ENCODE measurements at places on chromosomes 11 and 22.

DNA sequence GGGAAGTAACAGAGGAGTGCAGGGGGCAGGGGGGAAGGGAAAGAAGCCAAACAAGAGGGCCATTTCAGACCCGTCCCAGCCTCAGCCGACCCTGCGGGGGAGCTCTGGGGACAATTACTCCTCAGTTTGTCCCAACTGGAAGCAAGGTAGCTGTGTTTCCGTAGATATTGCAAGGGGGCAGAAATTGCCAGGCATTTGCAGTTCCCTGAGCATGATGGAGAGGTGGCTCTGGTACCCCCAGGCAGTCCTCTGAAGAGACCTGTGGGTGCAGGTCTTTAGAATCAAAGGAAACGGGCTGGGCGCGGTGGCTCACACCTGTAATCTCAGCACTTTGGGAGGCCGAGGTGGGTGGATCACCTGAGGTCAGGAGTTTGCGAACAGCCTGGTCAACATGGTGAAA is 13.8 kb upstream of the JAM3 start:
- DNase-seq: no peak

DNA sequence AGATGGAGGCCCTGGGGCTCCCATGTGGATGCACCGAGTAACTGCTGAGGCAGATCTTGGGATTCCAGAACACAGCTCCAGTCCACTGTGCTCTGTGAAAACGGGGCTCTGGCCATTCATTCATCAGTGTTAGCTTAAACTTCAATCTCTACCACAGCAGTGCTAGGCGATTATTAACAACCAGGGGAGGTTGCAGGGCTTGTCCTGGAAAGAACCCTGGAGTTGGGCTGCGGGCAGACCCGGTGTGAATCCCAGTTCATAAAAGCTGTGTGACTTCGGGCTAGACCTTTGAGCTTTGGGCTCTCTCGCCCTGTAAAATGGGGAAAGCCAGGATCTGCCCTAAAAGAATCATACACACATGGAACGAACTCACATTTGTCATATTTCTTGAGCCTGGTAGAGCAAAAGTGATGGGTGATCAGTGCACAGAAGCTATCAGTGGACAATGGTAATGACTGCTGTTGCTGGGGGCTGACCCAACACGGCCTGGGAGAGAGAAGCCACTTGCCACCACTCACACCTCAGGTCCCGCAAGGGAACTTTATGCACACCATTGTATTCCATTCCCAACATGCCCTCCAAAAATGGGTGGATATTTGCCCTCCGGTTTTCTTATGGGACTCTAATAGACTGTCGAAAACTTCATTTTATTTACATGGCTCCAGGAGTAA is 15.6 kb upstream of the CRYBB3 start:
- DNase-seq: no peak

DNA sequence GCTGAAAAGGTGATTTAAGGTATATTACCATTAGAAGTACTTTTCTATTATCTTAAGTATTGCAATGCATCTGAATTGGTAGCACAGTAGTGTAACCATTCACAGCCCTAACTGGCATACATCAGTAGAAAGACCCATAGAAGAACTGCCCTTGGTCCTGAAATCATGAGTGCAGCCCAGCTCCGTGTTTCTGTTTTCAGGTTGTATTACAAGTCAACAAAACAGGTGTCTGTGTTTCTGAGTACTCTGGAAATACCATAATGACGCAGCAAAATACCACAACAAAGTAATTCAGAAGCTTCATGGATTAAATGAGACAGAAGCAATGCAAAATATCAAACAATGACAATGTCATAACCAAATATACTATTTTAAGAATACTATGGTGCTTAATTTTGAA is 226.3 kb downstream of the OPCML start:
- DNase-seq: no peak

GRCh38 chr22:39238966-39239505 is 5.7 kb downstream of the PDGFB start:
- no peak for DNase-seq

GRCh38 chr22:17823226-17823625 is 49.0 kb upstream of the BID start:
- no peak for DNase-seq

GRCh38 chr11:116461789-116462188 is 311.0 kb downstream of the BUD13 start:
- no peak for DNase-seq

- peak; percentile 31 for DNase-seq
These were observed 38.7 kb upstream of the RCN1 start for GRCh38 chr11:32052215-32052614.

- DNase-seq: no peak
These were observed 115.8 kb upstream of the NECTIN1 start for GRCh38 chr11:119844808-119845207.

- no peak for DNase-seq
These were observed 7.2 kb downstream of the SNAP29 start for GRCh38 chr22:20865875-20866445.

DNA sequence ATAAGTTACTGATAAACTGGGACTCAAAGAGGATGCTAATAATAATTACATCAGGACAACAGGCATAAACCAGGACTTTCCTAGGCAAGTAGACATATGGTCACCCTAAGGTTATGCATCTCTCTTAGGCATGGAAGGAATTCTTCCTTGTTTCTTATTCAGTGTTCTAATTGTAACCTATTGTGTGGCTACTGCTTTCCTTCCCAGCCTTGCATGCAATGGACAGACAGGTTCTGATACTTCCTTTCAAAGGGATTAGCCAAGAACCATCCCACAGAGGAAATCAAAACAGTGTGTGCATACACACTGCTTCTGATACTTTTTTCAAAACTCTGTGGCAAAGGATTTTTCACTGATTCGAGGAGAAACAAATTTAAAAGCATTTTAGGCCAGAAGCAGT is 48.3 kb downstream of the RRAS2 start:
- DNase-seq: no peak

- no peak for DNase-seq
These were observed 64.5 kb downstream of the MACROD1 start for GRCh38 chr11:64101461-64101860.

DNA sequence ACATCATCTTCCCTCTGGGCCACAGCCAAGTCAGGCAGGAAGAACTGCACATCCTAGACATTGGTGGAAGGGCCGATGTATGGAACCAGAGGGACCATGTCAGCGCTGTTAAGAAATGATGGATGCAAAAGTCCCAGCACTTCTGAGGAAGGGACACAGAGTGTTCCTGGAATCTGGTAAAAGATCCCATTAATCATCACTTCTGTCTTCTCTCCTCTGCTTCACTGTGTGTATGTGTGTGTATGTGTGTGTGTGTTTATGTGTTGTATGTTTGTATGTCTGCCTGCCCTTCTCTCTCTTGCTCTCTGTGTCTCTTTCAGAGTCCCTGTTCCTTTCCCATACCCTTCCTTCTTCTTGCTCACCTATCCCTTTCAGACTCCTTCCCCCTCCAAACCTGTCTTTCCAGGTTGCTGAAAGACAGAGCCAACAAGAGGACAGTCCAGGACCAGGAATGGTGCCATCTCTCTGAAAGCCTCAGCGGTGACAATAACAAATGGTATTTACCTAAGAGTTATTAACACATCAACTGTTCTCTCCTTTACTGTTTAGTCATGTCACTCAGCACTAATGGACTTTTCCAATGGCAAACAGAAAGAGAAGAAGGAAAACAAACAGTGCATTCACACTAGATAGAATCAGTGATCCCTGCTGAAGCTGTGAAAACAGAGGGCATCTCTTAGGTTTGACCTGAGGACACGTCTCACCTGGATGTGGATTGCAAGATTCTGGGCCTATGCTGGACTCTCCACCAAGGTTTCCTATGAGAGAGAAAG is 47.1 kb downstream of the EHF start:
- no peak for DNase-seq

DNA sequence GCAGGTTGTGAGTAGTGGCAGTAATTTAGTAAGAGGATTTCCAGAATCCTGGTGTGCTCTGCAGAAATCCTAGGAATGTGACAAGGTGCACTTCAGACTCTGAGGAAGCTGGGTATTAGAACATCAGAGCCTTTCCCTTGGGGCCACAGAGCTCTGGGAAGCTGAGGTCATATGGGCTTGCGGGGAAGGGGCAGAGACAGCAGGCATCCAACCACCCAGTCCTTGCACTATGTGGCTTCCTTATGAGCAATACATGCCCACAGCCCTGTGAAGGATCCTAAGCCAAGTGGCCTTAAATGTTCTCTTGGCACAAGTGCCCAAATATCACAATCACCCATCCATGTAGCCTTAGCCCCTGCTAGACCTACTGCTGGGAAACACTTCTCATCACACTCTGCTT is 46.2 kb downstream of the P4HA3 start:
- no peak for DNase-seq

DNA sequence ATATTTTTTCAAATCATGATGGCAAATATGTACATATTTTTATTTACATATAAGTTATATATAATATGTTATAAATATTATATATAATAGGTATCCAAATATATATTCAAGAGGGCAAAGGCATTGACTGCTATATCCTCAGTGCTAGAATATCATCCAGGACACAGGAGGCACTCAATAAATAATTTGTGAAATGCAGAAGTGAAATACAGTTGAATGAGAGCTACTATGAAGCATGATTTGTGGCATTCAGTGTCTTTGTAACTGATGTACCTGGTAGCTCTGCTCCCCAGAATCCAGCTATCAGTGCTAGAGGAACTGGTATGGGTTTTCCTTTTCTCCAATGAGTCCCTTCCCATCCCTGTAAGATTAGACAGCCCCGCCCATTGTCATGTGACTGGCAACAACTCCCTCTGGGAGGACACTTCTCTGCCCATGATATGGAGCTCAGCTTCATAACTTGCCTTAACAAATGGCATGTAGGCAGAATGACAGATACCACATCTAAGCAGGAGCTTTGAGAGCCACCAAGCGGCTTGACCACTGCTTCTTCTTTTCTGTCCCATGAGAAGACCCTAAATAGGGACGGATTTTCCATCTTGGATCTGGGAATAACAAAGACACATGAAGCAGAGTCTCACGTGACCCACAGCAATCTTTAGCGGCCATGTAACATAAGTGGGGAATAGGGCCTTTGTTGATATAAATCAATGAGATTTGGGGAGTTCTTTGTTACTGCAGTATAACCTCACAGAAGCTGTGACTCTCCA is 10.2 kb upstream of the CD82 start:
- no peak for DNase-seq

- DNase-seq: no peak
These were observed at the start of gene OR5M11 for GRCh38 chr11:56543157-56543556. OR5M11 (minus strand) TSS chr11:56543257; CDS start chr11:56543257, 0 bp downstream.

DNA sequence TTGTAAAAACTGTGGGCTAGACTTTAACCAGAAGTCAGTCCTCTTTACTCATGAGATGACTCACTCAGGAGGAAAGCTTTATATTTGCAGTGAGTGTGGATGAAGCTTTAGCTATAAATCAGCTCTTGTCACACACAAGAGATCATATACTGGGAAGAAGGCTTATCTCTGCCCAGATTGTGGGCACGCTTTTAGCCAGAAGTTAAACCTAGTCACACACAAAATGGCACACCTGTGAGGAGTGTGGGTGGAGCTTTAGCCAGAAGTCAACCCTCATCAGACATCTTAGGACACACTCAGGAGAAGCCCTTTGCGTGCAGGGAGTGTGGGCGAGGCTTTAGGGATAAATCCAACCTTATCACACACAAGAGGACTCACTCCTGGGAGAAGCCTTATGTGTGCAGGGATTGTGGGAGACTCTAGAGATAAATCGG is 706.9 kb upstream of the LUZP2 start:
- no peak for DNase-seq

GRCh38 chr11:1733009-1733715 is 17.2 kb downstream of the IFITM10 start:
- DNase-seq: no peak

- no peak for DNase-seq
These were observed 65.5 kb downstream of the GRIK4 start for GRCh38 chr11:120577041-120577440.

DNA sequence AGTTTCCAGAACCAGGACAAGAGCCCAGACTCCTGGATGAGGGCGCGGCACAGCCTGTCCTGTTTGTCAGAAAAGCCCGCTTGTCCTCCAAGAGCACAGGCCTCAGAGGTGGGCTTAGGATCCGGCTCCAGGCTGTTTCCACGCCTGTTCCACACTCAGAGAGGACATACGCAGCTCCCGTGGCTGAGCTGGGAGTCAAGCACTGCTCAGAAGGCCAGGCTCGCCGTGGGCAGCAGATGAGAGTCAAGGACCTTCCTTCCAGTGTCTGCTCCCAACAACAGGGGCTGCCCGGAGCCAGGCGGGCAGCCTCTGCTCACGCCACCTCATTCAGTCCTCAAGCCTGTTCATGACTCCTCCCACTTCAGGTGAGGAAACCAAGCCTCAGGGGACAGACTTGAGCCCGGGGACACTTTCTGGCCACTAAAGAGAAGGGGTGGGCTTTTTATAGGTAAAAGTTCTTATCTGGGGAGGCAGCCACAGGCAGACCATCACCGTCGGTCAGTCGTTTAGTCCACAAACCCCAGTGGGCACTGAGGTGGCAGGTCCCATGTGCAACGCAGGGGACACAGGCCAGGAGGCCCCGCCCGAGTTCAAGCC is 3.8 kb downstream of the CYB5R3 start:
- no peak for DNase-seq

- DNase-seq: no peak
These were observed 24.5 kb upstream of the RAB1B start for GRCh38 chr11:66243782-66244535.
